ENCODE measurements at places on chromosomes 2 and 18. TPM values are rescaled to one million over a fixed set of nuclear protein-coding genes. Genes with fewer than 3 reads are reported as not detected.

Gene ERMN
- total RNA-seq: not detected

Gene ANO7
- 0.64 TPM for total RNA-seq

Gene LOXL3
- total RNA-seq: 9.9 TPM

Gene RAX
- not detected for total RNA-seq

Gene NCOA1
- 19.0 TPM for total RNA-seq

Gene SERPINB10
- total RNA-seq: not detected

Gene PROC
- total RNA-seq: not detected

Gene SIX3
- not detected for total RNA-seq

Gene UGT1A4
- not detected for total RNA-seq

Gene GCG
- total RNA-seq: not detected

DNA sequence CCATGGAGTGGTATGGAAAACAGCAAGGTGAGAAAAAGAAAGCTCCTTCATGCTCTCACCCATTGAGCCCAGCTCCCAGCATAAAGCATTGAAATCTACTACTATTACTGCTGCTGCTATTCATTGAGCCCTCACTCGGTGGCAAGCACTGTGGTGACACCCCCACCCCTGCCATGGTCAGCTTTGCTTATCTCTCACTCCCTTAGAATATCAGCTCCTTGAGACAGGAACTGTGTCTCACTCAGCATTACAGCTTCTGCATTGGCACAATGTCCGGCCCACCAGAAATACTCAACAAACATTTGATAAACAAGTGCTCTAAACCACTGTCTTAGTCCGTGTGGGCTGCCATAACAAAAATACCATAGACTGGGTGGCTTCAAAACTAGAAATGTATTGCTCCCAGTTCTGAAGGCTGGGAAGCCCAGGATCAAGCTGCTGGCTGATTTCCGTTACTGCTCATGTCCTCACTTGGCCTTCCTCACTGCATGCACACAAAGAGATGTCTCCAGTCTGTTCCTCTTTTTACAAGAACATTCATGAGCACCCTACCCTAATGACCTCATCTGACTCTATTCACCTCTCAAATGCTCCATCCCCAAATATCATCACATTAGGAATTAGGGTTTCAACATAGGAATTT lies 116.3 kb downstream of the ZBTB7C start:
- no peak for DNase-seq

DNA sequence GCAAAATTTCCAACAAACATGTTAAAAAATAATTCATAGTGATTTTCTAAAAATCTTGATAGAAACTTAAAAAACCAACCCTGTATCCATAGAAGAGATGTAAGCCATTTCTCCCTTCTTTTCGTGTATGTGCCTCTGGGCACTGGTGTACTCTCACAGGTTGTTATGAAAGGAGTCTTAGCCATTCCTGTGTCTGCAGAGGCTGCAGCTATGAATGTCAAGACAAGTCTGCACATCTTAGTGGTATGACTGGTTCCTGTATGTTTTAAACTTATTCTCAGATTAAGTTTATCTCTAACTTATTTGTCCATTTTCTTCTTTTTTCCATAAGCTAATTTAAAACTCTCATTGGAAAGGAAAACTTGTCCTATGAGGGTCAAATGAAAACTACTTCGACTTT lies 84.0 kb downstream of the DPP4 start:
- DNase-seq: no peak

DNA sequence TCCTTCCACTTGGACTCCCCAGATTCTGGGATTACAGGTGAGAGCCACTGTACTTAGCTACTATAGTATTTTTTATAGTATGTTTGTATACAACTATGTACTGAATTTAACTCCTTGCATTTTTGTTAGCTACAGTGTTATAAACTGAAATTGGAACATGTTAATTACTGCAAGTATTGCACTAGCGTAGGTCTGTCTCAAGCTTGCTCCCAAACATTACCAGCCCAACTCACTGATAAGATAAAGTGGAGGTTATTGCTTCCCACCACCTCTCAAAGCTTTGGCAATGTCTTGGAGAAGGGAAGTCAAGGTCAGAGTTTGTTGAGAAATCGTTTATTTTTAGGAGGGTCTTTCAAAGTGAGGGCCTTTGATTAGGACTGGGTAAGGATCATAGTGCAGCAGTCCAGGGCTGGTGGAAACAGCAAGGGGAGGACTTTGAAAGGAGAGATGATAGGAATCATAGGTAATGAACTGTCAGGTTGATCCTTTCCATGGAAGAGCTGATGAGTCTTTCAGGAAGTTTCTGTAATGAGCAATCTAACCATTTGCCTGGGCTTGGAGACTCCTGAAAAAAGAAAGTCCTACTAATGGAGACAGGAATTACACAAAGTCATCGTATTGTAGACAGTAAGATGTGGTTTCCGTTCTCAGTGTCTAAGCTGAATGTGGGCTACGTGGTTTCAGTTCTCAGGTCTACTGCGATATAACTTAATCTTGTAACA lies 257.1 kb downstream of the MYO3B start:
- DNase-seq: no peak

- DNase-seq: no peak
Measured at GRCh38 chr2:64447317-64448040, 6.5 kb upstream of the LGALSL start.

GRCh38 chr18:9771261-9771976 lies 63.3 kb downstream of the RAB31 start:
- DNase-seq: peak; percentile 69

GRCh38 chr18:44518091-44518615 lies 162.5 kb upstream of the SETBP1 start:
- DNase-seq: no peak

- peak; percentile 57 for DNase-seq
Measured at GRCh38 chr18:35634323-35634722, 52.8 kb downstream of the GALNT1 start.

- DNase-seq: no peak
Measured at GRCh38 chr2:237894986-237895543, 35.6 kb downstream of the RAMP1 start.

- DNase-seq: peak; percentile 18
Measured at GRCh38 chr2:210399440-210400041, 77.0 kb downstream of the LANCL1 start.

DNA sequence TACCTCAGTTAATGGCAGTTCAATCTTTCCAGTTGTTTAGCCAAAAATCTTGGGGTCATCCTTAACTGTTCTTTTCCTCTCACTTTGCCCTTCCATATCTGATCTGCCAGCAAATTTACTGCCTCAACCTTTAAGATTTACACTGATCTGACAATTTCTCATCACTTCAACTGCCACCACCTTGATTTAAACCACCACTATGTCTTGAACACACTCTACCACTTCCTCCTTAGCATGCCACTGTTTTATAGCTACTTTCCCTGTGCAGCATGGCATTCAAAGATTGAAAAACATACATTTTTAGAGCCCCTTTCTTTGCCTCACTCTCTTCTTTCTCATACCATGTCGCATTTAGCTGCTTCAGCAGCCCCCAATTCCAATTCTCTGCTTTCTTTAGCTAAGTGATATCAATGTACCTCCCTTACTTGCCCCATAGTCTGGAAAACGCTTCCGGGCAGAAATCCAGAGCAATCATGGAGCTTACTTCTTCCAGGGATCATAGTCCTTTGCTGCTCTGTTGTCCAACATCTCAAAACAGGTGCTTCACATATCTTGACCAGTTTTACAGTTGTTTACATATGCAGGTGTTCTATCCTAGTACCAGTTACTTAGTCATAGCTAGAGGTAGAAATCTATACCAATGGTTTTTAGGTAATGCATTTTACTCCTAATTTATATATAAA lies 10.9 kb downstream of the PGAP1 start:
- no peak for DNase-seq

DNA sequence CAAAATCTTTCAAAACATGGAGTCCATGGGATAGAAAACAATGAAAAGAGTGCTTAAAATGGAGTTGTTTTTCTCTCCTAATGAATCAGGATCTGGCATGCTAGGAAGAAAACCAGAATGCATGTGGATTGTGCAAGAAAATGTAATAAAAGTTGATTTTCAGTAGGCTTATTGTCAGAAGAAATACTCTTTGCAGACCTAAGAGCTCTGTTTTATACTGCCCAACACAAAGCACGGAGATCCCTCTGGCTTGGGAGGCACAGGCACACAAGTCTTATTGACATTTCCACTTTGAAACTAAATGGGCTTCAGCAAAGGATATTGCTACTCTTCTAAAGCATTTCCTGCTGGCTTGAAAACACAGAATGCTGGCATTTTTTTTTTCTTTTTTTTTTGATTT lies 15.5 kb upstream of the DAPL1 start:
- peak; percentile 52 for DNase-seq

GRCh38 chr2:12915787-12916186 lies 199.1 kb downstream of the TRIB2 start:
- peak; percentile 53 for DNase-seq

DNA sequence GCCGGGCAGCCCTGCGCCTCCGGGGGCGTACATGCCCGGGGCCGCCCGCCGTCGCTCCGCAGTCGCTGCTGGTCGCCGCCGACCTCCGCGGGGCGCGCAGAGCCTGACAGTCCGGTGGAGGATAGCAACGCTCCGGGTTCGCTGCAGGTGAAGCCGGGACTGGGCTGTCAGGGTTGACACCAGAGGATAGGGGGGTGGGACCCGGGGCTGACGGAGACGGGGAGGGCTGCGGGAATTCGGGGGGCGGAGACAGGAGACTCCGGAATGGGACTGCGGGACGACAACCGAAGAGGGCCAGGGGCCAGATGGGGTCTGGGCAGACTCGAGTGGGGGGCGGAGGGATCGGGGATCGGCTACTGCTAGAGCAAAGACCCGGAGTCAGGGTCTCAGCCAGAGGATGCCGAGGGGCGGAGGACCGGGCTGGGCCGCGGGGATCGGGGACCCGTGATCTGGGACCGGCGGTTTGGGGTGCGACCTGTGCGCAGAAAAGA lies 403 bp downstream of the TMEM127 start:
- peak; percentile 36 for DNase-seq

DNA sequence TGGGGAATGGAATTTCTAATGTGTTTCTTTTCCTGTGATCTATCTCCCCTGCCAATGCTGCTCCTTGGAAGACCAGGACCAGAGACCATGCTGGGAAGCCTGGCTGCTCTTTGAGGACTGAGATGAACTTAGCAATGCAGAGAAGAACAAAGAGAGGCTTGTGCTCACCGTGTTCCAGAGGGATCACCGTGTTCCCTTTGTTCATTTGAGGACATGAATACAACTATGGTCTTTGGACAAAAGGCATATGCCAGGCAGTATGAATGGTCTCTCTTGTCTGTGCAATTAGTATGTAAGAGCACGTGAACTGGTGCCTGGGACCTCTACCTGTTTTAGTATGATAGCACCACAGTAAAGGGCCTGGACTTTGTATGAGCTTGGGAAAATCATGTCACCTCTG lies 139.9 kb downstream of the TDRD15 start:
- DNase-seq: no peak

- DNase-seq: no peak
Measured at GRCh38 chr2:72959995-72960981, 43.0 kb downstream of the EMX1 start.

DNA sequence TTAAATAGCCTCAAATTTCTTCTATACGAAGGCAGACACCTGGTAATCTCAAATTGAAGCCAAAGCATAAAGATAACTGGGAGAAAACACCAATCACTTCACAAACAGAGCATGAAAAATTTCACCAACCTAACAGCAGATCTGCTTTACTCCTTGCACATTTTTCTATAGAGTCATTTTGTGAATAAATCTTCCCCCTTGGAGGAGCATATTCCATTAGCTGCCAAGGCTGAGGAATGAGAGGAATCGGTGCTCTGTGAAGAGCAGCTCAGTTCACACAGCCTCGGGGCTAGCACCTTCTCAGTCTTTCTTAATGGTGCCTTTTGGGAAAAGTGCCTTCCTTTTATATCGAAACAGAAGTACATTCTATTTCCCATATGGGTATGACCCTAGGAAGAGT lies 1313.7 kb upstream of the NRXN1 start:
- DNase-seq: no peak

DNA sequence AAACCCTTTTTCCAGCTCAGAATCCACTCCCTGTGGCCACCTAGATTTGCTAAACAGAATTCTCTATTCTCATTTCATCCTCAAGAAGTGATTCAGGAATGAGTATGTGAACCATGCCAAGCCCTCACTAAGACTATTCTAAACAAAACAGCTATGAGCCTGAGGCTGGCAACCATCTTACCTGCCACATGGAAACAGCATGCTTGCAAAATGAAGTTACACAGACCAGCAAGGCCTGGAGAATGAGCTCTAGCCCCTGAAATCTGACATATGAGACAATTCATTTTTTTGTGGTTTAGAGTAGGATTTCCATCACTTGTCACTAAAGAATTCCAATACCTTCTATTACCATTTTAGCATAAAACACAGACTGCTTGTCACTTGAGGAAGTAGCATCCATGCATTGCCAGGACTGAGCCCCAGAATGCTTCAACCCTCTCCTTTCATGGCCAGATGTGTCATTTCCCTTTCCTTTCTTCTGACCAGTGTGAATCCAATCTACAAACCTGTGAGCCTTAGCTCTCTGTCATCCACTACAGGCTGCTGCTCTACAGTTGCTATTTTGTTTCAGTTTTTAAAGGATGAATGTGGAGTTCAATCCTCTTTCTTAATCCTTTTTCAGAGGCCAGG lies 744.3 kb upstream of the ACVR2A start:
- DNase-seq: peak; percentile 7

DNA sequence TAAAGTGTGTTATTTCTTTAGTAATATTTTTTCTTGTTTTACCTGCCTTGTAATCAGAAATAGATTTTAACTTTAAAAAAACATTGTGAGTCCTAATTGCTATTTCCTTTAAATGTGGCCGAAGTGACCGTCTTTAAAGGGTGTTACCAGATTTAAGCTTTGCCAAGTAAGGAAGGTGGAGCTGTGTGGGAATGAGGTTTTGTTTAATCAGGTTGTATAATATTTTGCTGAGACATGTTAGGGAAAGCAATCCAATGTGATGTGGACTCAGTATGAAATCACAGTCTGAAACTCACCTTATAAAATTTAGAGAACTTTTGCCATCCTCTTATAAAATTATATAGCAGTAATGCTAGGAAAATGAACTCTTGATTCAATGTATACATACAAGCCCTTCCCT lies 32.9 kb upstream of the ITPRID2 start:
- no peak for DNase-seq

- no peak for DNase-seq
Measured at GRCh38 chr2:64591188-64591587, 62.5 kb downstream of the SERTAD2 start.

DNA sequence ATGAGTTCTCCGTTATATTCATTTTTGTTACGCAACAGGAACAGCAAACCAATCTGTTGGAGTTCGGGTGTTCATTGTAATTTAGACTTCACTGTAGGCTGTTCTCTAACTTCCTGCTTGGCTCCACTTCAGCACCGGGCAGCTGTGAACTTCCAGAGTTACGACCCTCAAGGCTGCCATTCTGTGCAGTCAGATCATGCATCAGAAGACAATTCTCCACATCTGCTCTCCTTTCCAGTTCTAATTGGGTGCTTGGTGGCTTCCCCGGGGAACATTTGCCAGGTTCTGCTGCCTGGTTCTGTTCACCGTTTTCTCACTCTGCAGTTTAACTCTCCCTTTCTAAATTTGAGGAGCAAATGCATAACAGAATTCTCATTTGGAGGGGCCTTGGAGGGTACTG lies 237.7 kb downstream of the NYAP2 start:
- no peak for DNase-seq

Data from fibroblast of villous mesenchyme (primary cell).